DND-41 (cell line): ENCODE measurements at places on chromosomes 13 and 19.

DNA sequence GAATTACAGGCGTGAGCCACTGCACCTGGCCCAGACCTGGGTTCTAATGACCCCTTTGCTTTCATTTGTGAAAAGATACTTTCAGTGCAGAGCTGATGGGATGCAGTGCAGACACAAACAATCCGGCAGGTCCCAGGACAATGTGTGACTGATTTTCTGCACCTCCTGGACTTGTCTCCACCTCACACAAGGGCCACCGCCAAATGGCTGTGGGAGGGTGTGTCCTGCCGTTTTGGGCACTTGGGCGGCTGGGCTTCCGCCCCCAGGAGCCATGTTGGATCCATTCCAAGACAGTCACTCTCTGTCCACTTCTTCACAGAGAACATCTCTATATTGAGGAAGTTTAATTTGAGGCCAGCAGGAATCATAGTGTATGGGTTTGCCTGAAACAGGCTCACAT is 112.3 kb upstream of the ZNF507 start:
- DNase-seq = no peak

GRCh38 chr13:34207872-34208271 is 389.9 kb downstream of the RFC3 start:
- no peak for DNase-seq

GRCh38 chr13:27203854-27204253 is 32.2 kb upstream of the USP12 start:
- no peak for DNase-seq

DNA sequence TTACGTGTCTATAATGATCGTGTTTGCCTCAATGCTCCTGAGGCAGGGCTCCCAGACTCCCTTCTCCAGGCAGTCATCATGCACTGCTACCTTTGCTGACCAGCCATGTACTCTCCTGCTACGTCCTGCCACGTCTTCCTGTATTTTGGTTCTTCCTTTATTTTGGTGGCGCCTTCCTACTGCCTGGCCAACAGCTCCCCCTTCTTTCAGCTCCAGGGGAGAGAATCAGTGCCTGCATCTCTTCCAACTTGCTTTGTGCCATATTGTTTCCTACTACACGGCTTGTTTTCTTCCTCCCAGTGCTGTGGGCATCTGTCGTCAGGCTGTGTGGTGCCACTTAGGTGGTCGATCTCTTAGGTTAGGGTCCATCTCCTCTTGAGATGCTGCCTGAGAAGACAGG is 96.2 kb downstream of the FGF9 start:
- DNase-seq = no peak

GRCh38 chr13:37403776-37404527 is 194.6 kb downstream of the POSTN start:
- no peak for DNase-seq

GRCh38 chr13:92463134-92463533 is 763.5 kb upstream of the GPC6 start:
- DNase-seq = no peak

DNA sequence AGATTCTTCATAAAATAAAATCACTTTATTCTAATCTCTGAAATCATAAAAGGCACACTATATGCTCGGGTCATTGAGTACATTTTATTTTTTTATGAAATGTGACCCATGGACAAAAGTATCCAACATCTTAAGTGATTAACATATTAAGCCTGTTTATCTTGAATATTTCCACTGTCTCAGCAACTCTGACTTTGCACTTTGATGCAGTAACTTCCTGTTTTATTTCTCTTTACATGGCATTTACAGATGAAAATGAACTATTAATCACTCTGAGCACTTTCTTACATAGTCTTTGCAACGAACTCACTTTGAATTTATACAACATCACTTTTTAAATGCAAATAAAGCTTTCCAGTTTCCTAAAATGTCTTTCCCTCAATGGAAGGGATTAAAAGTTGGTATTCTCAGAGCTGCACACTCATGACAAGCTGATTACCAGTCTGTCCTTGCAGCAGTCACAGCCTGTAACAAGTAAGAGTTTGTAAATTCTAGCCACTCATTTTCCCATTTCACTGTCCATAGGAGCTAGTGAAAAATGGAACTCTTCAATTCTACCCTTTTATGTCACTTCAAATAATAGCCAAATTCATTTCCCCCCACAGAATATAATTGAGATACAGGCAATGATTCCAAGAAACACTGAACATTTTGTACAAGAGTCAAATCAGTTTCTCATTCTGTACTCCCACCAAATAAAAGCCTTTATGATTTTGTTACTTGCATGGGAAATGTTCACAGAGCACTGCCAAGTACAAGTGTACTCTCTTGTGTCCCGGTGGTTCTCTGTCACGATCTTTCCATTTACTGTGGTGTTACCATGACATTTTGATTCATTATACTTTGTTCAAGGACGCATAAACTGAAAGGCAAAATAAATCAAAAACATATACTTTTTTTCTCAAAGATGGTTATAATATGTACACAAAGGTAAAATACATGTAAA is 1968.9 kb downstream of the PCDH9 start:
- no peak for DNase-seq

DNA sequence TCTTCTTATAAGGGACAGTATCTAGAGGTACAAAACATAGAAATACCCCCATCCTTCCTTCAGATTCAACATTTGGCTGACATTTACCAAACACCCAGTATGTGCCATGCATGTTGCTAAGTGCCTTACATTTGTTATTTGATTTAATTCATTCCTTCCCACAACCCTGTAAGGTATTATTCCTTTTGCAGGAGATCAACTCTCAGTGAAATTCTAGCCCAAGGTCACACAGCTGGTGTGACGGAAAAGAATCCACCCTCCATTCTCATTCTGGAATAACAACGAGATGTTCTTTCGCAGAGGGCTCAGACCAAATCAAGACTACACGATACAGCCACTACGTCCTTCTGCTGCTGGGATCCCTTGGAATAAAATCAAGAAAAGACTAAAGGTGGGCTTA is 67.8 kb downstream of the C13orf42 start:
- no peak for DNase-seq
